ENCODE measurements at places on chromosomes 11 and 22.
A peak's percentile ranks its signal among the peaks of the same experiment; 100 is the strongest.

- peaks cover 22% of the 10 kb centered on the region for H3K27me3 ChIP-seq
- H3K4me3 ChIP-seq = no peak overlapping the region
- peaks cover 1% of the 10 kb centered on the region for H3K4me1 ChIP-seq
- no peak for DNase-seq
- no peak overlapping the region for H3K27ac ChIP-seq
- H3K36me3 ChIP-seq = peaks cover 1% of the 10 kb centered on the region
Measured at GRCh38 chr11:112369916-112370315, 109.3 kb upstream of the PLET1 start.

GRCh38 chr11:46003572-46003971 is 81.1 kb downstream of the LARGE2 start:
- H3K27me3 ChIP-seq = no peaks in the 10 kb centered on the region
- H3K4me1 ChIP-seq = peaks cover 18% of the 10 kb centered on the region
- no peak overlapping the region for H3K4me3 ChIP-seq
- no peak for DNase-seq

DNA sequence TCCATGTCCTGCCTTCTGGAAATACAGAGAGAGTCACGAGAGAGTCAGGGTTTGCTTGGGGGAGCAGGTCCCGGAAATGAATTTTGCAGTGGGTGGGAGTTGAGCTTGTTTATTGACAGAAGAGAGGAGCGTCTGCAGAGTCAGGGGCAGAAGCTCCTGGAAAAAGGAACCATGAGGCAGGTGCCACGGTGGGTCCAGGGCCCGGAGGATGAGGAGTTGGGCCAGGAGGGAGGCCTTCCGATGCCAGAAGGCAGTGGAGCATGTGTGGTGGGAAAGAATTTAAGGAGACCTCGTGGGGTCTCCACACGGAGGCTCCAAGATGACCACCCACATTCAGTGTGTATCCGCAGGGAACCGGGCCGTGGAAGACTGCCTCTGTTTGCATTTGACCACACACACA is 461.2 kb downstream of the BRD1 start:
- H3K27me3 ChIP-seq = peaks cover 29% of the 10 kb centered on the region
- DNase-seq = no peak
- H3K36me3 ChIP-seq = no peaks in the 10 kb centered on the region
- H3K27ac ChIP-seq = no peak overlapping the region
- no peak overlapping the region for H3K4me3 ChIP-seq

- H3K27ac ChIP-seq = no peak overlapping the region
- no peaks in the 10 kb centered on the region for H3K36me3 ChIP-seq
- H3K27me3 ChIP-seq = peaks cover 12% of the 10 kb centered on the region
- DNase-seq = no peak
Measured at GRCh38 chr11:86749821-86750401, 50.4 kb upstream of the PRSS23 start.

DNA sequence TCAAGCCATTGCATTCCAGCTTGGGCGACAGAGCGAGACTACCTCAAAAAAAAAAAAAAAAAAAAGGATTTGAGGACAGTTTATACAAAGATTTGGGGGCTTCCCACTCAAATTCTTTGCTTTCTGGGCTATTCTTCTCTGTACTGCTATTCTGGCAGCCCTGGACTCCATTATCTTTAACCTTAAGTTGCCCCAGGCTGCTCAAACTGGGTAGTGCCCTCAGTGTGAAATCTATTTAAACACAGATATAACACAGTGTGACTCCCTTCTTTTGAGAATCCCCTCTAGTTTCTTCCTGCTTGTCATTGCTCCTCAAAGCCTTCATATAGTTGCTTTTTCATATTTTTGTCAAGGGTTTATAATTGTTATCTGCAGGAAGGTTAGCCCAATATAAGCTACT is 49.5 kb upstream of the WEE1 start:
- no peak overlapping the region for H3K4me3 ChIP-seq
- H3K4me1 ChIP-seq = peaks cover 17% of the 10 kb centered on the region

- peaks cover 24% of the 10 kb centered on the region for H3K4me1 ChIP-seq
- no peak for DNase-seq
- no peak overlapping the region for H3K4me3 ChIP-seq
- H3K27ac ChIP-seq = no peak overlapping the region
Measured at GRCh38 chr11:96177146-96177545, 165.8 kb downstream of the MAML2 start.

GRCh38 chr11:26473216-26474194 is 98.6 kb downstream of the MUC15 start:
- H3K27ac ChIP-seq = no peak overlapping the region
- H3K36me3 ChIP-seq = no peaks in the 10 kb centered on the region
- DNase-seq = no peak
- no peak overlapping the region for H3K4me3 ChIP-seq
- no peaks in the 10 kb centered on the region for H3K4me1 ChIP-seq

DNA sequence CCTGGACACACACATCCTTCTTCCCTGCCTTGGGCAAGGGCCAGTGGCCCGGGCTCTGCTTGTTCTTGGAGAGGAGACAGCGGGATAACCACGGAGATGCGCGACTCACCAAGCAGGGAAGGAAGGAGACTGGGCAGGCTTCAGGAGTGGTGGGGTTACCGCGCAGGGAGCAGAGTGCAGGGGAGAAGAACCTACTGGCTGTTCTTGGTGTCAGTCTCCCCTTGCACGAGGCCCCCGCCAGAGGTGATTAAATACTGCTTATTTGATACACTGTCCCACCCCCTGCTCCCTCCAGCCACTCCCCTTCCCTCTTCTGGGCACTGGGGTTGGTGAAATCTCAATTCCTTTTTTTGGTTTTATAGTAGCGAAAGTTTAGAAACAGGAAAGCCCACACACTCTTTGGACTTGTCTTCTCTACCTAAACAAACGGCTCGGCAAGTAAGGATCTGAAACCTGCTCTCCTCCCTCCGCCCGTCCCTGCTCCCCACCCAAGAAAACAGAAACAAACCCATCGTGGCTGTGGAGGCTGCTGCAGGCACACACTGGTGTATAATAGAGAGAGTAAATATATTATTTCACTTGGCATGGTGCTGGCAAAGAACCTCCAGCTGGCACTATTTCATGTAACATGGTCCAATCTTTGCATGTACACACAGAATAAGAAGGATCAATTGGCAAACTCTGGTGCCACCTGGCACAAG is 10.8 kb downstream of the LARGE2 start:
- no peaks in the 10 kb centered on the region for H3K27me3 ChIP-seq
- H3K4me1 ChIP-seq = peaks cover 4% of the 10 kb centered on the region
- no peak for DNase-seq
- no peak overlapping the region for H3K4me3 ChIP-seq
- peaks cover 22% of the 10 kb centered on the region for H3K36me3 ChIP-seq
- no peak overlapping the region for H3K27ac ChIP-seq

- no peaks in the 10 kb centered on the region for H3K36me3 ChIP-seq
- no peak for DNase-seq
Measured at GRCh38 chr11:99631618-99632017, 610.9 kb downstream of the CNTN5 start.

- peaks cover 19% of the 10 kb centered on the region for H3K4me1 ChIP-seq
- no peak overlapping the region for H3K4me3 ChIP-seq
- H3K36me3 ChIP-seq = no peaks in the 10 kb centered on the region
Measured at GRCh38 chr11:92688416-92688815, 281.0 kb upstream of the MTNR1B start.

GRCh38 chr11:115869780-115870431 is 365.7 kb upstream of the CADM1 start:
- H3K27me3 ChIP-seq = peaks cover 2% of the 10 kb centered on the region
- H3K4me1 ChIP-seq = peaks cover 25% of the 10 kb centered on the region
- H3K4me3 ChIP-seq = no peak overlapping the region
- H3K36me3 ChIP-seq = no peaks in the 10 kb centered on the region

- H3K27ac ChIP-seq = peak overlapping the region; percentile 98
- DNase-seq = no peak
- H3K4me1 ChIP-seq = peaks cover 37% of the 10 kb centered on the region
- H3K36me3 ChIP-seq = peaks cover 3% of the 10 kb centered on the region
Measured at GRCh38 chr22:36384766-36385481, 2.8 kb downstream of the MYH9 start.

DNA sequence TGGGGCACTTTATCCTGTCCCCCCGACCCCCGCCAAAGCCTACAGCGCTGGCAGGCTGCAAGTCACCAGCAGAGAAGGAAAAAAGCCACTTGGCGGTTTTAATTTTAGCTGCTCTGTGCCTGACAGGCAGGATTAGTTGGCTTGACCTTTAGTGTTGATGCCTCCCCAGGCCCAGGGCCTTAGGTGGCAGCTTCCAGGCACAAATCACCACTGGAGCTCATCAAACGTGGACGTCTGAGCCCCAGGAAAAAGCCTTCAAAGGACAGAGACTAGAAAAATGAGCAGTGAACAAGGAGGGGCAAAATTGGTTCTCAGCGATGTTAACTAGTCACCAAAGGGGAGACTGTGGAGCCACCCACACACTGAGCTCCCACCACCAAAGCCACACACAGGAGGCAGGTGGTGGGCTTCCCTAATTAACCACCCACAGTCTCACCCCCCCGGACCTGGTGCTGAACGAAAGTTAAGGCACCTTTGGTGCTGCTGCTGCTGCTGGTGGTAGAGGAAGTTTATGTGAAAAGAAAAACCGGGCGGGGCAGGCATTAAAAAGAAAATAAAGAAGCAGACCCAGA is 4.4 kb upstream of the PYGM start:
- peak overlapping the region; percentile 33 for H3K27ac ChIP-seq
- H3K4me3 ChIP-seq = no peak overlapping the region
- peaks cover 17% of the 10 kb centered on the region for H3K4me1 ChIP-seq
- no peaks in the 10 kb centered on the region for H3K27me3 ChIP-seq

DNA sequence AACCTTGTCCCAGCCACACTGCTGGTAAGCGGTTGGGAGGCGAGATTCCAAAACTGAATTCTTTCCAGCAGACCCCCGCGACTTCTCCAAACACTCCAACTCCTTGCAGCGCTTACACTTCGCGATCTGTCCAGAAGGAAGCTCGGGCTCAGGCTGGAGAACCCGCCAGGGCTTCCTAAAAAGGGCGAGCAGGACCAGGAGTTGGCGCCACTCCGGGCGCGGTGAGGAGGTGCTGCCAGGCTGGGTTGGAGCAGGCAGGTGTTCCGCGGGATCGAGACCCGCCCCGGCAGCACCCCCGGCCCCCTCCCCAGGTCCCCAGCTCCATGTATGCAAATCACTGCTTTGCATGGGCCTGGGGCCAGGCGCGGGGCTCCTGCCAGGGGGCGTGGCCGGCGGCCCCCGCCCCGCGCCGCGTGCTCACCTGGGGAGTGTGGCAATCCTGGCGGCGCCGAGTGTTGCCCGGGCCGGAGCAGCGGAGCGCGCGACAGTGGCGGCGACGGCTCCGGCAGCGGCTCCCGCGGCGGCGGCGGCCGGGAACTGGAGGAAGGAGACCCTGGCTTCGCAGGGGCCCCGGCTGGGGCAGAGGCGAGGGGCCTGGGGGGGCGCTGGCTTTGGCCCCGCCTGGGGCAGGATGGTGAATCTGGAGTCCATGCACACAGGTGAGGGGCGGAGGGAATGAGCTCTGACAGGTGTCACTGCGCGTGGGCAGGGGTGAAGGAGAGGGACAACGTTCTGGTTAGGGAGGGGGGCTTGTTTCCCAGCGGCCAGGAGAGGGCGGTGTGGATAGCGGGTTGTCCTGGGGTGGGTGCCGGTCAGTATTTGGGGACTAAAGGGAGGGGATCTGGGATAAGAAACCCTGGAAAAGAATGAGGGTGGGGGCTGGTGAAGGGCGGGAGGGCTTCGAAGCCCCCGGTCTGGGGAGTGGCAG is at the start of gene POU2F3:
POU2F3 (plus strand) TSS at position 428 of the 928 bp plus-strand sequence; CDS start at position 632, 204 bp downstream.
- no peak within 1 kb of the TSS for H3K27ac ChIP-seq
- H3K36me3 ChIP-seq = no peaks in the 10 kb centered on the region
- peaks cover 7% of the 10 kb centered on the region for H3K4me1 ChIP-seq
- no peak for DNase-seq

DNA sequence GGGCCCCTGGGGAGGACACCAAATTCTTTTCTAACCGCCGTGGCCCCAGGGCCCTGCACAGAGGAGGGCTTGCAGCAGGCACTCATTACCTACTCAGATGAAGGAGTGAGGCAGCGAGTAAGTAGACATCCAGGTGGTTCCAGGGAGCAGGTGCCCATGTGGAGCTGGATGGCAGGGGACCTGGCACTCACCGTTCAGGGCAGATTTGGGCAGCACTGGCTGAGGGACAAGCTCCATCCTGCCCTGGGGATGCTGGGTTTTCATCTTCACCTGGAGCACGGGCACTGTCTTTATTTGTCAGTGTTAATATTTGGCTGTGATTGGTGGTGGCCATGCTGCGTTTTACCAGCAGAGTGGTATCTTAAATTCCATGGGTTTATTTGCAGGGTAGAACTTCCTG is 1182.7 kb downstream of the BRD1 start:
- no peak overlapping the region for H3K4me3 ChIP-seq
- H3K36me3 ChIP-seq = no peaks in the 10 kb centered on the region
- no peaks in the 10 kb centered on the region for H3K4me1 ChIP-seq
- DNase-seq = no peak
- no peak overlapping the region for H3K27ac ChIP-seq

DNA sequence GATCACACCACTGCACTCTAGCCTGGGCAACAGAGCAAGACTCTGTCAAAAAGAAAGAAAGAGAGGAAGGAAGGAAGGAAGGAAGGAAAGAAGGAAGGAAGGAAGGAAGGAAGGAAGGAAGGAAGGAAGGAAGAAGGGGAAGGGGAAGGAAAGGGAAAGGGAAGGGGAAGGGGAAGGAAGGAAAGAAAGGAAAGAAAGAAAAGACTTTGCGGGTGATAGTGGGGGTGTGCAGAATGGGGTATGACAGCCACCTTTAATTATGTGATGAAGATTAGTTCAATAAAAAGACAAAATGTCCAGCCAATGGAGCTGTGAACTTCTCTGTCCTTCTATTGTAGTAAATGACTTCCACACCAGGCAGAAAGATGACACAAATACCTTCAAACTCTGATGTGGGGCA is 8.7 kb upstream of the APLP2 start:
- peaks cover 8% of the 10 kb centered on the region for H3K4me1 ChIP-seq
- no peaks in the 10 kb centered on the region for H3K36me3 ChIP-seq
- DNase-seq = no peak
- no peak overlapping the region for H3K27ac ChIP-seq
- H3K4me3 ChIP-seq = no peak overlapping the region

GRCh38 chr22:19909350-19910179 is 32.0 kb upstream of the COMT start:
- peaks cover 35% of the 10 kb centered on the region for H3K36me3 ChIP-seq
- DNase-seq = peak; percentile 89
- no peak overlapping the region for H3K27ac ChIP-seq
- no peaks in the 10 kb centered on the region for H3K27me3 ChIP-seq
- H3K4me1 ChIP-seq = peaks cover 9% of the 10 kb centered on the region

DNA sequence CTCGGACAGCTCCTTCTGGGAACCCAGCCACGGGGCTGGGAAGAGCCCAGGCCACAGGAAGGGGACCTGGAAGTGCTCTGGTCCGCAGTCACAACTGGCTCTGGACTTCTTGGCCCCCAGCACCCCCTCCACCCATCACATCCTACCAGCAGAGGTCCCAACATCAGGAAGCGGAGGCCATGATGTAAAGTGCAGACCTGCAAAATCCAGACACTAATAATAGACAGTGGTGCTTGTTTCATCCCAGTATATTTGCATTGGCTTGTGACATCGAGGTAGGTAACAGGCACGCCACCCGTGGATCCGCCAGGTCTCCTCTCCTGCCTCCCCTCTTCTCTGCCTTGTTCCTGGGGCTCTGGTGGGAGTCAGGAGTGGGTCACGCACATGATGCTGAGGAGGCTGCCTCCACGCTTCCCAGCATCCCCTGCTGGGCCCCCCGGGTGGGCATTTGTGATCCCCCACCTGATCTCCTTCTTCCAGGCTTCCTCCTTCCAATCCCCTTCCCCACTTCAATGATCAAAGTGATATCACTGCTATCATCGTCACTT is 1454.0 kb downstream of the BRD1 start:
- peaks cover 3% of the 10 kb centered on the region for H3K4me1 ChIP-seq
- DNase-seq = no peak
- H3K27ac ChIP-seq = no peak overlapping the region
- peaks cover 74% of the 10 kb centered on the region for H3K27me3 ChIP-seq
- H3K4me3 ChIP-seq = no peak overlapping the region
- no peaks in the 10 kb centered on the region for H3K36me3 ChIP-seq
